DMS79 treated with DMSO at 0.1 percent for 48 hours (cell line): ENCODE measurements at places on chromosomes 7 and 10.
A peak's percentile ranks its signal among the peaks of the same experiment; 100 is the strongest.

GRCh38 chr7:46537191-46537905 is 616.3 kb upstream of the IGFBP3 start:
- no peak for DNase-seq

DNA sequence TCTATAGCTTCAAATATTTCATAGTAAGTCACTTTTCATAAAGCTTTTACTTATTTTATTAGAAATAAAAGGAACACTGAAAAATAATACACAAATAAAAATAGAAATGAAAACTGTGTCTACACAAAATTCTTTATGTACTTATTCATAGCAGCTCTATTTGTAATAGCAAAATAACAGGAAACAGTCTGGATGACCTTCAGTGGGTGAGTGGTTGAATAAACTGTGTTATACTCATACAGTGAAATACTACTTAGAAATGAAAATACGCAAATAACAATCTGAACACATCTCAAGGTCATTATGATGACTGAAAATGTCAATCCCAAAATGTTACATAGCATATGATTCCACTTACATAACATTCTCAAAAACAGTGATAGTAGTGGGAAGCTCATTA is 138.7 kb upstream of the PCLO start:
- DNase-seq, result no peak

DNA sequence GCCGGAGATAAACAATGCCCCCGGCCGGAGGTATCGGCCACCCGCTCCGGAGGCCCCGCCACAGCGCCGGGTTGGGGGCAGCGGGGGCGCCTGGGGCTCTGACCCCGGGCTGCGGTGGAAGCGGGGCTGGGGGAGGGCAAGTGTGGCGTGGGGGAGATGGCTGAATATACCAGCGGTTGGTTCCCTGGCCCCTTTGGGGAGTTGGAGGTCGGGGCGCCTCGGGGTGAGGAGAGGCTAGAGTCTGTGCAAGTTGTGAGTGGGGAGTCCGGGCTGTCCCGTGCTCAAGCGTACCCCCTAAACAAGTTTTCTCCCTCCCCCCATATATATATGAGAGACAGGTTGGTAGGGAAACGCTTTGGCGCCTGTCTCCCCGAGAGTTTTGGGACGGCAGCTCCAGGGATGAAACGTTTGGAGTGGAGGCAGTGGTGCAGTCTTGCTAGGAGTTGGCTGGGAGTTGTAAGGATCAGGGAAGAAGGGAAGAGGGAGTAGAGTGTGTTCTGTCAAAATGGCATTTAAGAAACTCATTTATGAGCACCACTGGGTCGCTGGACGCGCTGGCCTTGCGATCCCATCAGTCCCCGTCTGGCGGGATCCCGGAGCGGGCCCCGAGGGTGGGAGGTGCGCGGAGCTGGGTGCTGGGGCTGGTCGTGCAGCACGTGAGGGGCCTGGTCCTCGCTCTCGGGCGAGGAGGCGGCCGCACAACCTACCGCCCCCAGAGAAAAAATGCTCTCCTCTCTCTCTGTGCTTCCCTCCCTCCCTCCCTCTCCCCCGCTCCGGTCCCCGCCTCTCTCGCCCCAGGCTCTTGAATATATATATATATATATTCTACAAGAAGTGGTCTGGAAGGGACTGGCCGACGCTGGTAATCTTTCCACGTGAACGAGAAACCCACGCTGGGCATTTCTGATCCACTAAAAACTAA is 1.1 kb downstream of the TET1 start:
- peak; percentile 12 for DNase-seq

- DNase-seq, result no peak
Measured at GRCh38 chr7:30347226-30348082, 63.1 kb downstream of the ZNRF2 start.

DNA sequence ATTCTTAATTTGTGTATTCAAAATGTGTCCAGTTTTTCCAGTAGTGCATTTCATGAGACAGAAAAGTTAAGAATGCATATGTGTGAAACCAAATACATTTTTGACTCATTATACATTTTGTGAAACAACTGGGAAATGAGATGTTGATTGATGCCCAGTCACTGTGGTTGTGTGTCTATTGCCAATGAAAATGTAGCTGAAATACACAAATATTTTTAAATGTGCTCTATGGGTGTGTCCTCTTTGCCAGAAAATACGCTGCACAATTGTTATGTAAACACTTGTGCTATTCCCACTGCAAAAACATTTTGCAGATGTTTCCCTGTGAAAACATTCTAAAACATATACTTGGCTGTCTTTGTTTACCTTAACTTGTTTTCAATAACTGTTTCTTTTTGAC is 395.2 kb downstream of the TFEC start:
- no peak for DNase-seq
